NCI-H1436 treated with DMSO at 0.1 percent for 48 hours (cell line): ENCODE measurements at places on chromosomes 5 and 9.

DNA sequence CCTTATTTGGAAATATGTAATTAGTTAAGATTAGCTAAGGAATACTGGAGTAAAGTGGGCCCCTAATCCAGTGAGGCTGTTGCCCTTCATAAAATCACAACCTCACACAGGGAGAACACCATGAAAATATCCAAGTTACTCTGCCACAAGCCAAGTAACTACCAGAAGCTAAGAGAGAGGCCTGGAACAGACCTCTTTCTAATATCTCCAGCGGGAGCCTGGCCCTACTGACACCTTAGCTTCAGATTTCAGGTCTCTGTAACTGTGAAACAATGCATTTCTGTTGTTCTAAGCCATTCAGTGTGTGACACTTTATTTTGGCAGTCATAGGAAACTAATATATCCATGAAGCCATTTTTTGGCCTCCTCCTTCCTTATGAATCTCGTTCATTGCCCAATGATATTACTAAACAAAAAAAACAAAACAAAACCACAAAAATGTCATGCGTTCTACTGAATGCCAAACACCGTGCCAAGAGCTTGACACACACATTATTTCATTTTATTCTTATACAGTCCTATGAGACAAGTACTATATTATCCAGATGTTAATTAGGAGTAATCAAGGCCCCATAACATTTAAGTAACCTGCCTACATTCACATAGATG is 699.0 kb downstream of the MAT2B start:
- DNase-seq = no peak

DNA sequence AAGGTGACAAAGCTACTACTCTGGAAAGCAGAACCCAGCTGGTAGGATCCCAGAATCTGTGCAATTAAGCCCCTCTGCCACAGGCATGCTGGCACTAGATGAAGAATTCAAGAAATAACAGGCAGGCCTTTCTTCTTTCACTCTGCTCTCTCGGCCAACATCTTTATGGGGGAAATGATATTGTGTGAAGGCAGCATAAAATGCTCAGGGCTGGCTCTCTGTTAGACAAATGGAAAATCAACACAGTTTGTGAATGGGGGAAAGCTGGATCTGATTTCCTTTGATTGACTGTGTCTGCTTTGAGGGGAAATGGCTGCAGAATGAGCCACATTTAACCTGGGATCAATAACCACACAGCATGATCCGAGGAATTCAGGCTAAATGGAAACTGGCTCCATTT is 29.1 kb upstream of the AKNA start:
- no peak for DNase-seq

- DNase-seq = no peak
Observed at GRCh38 chr5:165185716-165186115, 1680.3 kb downstream of the MAT2B start.

GRCh38 chr5:30843541-30843940 is 349.9 kb upstream of the CDH6 start:
- DNase-seq = no peak

- no peak for DNase-seq
Observed at GRCh38 chr9:37290940-37291485, 131.5 kb upstream of the GRHPR start.
